Kidney (tissue), 22 donors: ENCODE measurements at places on chromosomes 4 and X.

GRCh38 chr4:136751556-136751955 is 780.7 kb downstream of the PCDH18 start:
- DNase-seq, result no peak

DNA sequence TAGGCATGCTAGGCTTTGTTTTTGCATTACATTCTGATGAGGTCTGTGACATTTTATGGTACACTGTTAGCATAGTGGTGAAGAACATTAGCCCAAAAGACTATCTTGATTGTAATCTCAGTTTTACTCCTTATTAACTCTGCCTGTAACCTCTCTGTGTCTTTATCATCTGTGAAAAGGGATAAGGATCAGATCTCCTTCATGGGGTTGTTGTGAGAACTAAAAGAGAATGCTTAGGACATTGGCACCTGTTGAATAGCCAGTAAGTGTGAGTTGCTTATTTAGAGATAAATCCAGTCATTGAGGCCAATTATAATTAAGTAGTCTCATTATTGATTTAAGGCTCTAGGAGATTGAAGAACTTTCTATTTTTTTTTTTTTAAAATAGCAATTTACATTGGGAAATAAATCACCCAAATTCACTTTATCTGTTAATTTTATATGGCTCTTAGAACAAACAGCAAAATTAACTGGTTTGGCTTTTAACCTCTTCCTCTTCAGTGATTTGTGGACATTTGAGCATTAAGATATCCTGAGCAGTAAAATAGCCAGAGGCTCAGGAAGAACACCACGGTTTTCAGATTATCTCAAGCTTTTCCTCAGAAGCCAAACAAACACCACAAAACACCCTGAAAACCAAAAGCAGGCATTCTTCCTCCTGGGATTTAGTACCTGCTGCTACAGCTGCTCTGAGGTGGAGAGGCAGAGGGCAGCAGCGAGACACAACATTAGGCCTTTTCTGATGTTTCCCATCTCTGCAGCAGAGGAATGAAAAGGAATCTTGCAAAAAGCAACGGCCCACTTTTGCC is 192.9 kb downstream of the ARHGAP10 start:
- DNase-seq, result peak; percentile 84

- DNase-seq, result peak; percentile 61
These were observed 552 bp downstream of the TCEAL9 start for GRCh38 chrX:103356858-103357257.

GRCh38 chr4:140212646-140213045 is 58.7 kb upstream of the MAML3 start:
- no peak for DNase-seq

DNA sequence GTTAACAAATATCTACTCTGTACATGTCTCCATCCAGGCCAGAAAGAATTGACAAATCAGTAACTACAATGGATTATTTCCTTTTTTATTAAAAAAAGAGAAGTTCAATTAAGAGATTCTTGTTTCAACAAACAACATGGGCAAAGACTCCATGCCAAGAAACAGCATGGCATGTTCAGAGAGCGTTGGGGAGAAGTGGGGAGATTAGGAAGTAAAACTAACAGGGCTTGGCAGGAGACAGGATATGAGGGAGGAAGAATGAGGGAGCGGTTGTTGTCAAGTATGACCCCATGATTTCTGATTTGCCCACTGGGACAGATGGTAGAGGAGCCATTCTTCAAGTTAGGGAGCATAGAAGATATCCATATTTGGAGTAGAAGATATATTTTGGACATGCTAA is 128.4 kb downstream of the RNF150 start:
- DNase-seq, result no peak

DNA sequence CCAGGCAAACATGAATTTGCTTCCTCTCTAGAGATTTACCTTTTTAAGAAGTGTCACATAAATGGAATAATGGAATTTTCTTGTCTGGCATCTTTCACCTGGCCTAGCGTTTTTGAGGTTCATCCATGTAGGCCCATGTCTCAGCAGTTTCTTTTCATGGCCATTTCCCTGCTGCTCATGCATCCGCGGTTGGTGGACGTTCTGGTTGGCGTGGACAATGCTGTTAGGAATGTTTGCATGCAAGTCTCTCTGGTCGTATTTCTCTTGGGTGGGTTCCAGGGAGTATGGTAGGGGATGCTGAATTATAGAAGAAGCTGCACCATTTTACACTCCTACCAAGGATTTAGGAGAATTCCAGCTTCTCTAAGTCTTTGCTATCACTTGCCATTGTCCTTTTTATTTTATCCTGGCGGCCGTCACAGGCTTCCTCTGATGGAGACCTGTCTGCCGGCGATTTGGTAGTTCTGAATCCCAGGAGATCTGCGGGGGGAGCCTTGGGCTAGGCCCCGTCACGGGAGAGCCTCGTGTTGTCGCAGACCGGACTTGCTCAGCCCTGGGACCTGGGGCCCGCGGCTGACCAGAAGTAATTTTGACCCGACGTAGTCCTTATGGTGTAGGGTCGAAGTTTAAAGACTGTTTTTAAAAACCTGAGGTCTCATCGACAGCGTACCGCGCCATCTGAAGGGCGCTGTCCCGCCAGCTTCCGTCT is 56.9 kb upstream of the TADA2B start:
- DNase-seq, result peak; percentile 76

DNA sequence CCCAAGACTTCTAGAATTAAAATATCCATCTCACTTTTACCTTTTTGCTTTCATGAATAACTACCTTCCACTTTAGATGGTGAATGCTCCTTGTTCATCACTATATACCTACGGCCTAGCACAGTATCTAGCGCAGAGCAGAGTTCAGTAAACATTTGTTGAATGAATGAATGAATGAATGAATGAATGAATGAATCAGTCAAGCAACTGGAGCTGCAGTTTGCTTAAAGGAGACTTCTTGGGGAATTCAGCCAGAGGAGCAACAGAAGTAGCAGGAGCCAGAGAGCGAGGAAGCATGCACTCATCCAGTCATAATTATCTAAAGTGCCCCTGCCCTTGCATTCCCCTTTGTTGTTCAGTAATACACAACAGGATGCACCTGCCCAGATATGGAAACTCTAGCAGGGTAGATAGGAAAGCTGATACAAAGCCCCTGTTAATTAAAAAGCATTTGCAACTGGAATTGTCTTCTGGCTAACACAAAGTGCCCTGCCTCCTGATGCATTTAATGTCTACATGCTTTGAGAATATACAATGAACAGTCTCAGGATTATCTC is 103.0 kb upstream of the MBNL3 start:
- no peak for DNase-seq

DNA sequence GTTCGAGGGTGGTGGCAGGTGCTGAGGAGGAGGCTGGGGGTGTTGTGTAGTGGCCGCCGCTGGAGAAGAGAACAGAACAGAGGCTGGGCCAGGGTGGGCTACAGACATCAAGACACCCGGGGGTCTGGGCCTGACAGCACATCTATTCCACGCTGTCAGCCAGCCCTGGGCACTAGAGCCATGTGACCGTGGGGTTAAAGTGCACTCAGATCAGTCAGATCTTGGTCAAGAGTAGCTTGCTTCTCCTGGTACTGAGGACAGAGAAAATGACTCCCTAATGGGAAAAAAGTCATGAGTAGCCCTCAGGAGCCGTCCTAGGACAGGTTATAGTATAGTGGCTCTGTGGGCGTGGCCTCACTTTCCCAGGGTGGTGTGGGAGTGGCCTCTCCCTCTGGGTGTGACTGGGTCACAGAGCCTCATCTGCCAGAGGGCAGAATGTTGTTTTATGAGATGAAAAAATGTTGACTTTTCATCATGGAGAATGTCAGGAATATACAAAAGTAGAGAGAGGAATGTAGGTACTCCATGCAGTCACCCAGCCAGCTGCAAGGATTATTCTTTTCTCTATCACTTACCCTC is 19.4 kb downstream of the TRMT44 start:
- no peak for DNase-seq

GRCh38 chr4:79446145-79446544 is 38.1 kb upstream of the GK2 start:
- no peak for DNase-seq

GRCh38 chr4:26028793-26029567 is 115.0 kb downstream of the SMIM20 start:
- peak; percentile 73 for DNase-seq

DNA sequence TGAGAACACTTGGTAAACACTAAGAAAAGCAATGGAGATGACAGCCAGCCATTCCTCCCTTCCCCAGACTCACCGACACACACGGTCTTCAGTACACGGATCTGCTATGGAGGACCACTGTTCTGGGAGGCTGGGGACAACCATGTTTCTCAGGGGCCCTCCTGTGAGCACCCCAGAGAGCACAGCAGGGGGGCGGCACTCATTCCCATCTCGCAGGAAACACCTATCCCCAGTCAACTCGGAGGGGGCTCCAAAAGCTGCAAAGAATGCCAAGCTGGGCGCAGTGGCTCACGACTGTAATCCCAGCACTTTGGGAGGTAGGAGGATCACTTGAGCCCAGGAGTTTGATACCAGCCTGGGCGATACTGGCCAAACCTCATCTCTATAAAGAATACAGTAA is 172.1 kb downstream of the AFAP1 start:
- no peak for DNase-seq

- DNase-seq, result no peak
These were observed 687.2 kb downstream of the FAM133A start for GRCh38 chrX:94361241-94361640.

GRCh38 chrX:142327182-142327581 is 122.1 kb upstream of the MAGEC2 start:
- DNase-seq, result no peak

DNA sequence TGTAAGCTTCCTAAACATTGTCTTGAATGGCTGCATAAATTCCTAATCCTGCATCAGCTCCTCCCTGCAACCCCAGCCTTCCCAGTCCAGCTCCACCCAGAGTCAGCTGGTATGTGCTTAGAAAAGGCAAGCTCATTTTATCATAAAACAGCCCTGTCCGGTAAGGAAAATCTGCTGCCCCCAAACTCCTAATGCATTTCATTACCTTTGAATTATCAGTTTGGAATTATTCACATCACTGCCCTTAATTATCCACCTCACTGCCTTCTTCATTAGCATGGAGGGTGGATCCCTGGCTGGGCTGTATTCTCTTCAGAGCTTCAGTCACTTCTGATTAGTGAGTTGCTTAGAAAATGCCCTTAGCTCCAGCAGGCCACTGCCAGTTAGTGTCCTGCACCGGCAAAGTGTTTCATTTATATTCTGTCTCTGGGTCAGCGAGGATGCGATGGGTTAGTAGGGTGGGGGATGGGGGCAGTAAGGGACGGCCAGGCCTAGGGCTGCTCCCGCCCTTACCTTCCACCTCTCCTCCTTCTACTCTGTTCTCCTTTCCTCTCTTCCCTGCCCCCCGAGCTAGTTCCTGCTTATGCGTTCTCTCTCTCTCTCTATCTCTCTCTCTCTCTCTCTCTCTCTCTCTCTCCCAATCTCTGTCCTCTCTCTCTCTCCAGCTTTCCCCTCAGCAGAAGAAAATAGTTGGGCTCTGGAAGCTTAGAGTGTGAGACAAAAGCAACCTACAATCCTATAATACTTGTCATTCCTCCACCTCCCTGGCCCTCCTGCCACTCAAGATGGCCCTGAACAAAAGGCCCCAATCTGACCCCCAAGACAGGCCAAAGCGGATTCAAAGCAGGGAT is 174.8 kb upstream of the KLF3 start:
- peak; percentile 80 for DNase-seq

- no peak for DNase-seq
These were observed 86.9 kb upstream of the MAGEB16 start for GRCh38 chrX:35711281-35711680.

DNA sequence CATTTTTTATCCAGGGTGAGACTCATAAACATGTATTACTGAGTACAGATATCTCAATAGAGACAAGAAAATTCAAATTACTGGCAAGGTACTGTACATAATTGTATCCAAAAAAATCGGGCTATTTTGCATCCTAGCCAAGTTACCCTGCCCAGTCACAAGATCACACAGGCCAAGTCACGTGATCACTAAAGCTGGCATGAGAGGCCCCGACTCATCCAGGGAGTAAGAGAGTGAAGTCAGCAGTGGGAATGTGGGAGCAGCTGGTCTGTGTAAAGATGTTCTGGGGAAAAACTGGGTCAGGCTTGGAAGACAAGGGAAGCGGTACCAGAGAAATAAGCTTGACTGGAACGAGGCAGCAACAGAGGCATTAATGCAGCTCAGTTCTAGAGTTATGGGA is 119.3 kb upstream of the STS start:
- no peak for DNase-seq

- DNase-seq, result no peak
These were observed 128.4 kb upstream of the SCML1 start for GRCh38 chrX:17608888-17609287.

GRCh38 chr4:150476776-150477175 is 105.2 kb upstream of the MAB21L2 start:
- no peak for DNase-seq

- peak; percentile 7 for DNase-seq
These were observed 797 bp downstream of the TXLNG start for GRCh38 chrX:16786791-16787735.

DNA sequence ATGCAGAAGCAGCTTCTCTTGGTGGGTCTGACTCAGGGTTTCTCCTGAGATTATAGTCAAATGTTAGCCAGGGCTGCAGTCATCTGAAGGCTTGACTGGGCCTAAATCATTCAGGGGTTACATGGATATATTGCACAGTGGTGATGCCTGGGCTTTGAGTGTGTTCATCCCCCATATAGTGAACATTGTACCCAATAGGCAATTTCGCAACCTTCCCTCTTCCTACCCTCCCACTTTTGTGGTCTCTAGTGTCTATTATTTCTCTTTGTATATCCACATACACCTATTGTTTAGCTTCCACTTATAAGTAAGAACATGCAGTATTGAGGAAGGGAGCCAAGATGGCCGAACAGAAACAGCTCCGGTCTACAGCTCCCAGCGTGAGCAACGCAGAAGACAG is 90.3 kb upstream of the CAMK2D start:
- DNase-seq, result no peak

GRCh38 chr4:37138789-37139188 is 105.8 kb upstream of the NWD2 start:
- DNase-seq, result no peak

GRCh38 chrX:13340182-13340791 is 20.4 kb upstream of the ATXN3L start:
- no peak for DNase-seq

DNA sequence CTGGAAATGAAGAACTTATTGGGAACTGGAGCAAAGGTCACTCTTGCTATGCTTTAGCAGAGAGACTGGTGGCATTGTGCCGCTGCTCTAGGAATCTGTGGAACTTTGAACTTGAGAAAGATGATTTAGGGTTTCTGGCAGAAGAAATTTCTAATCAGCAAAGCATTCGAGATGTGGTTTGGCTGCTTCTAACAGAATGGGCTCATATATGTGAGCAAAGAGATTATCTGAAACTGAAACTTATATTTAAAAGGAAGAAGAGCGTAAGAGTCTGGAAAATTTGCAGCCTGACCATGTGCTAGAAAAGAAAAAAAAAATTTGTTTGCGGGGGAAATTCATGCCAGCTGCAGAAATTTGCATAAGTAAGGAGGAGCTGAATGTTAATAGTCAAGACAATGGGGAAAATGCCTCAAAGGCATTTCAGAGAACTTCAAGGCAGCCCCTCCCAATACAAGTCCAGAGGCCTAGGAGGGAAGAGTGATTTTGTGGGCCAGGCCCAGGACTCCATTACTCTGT is 35.9 kb upstream of the PAPSS1 start:
- no peak for DNase-seq

- DNase-seq, result peak; percentile 82
These were observed 1.2 kb upstream of the CDK16 start for GRCh38 chrX:47217121-47217851.
